ENCODE measurements at places on chromosomes 7 and 10. TPM values are rescaled to one million over a fixed set of nuclear protein-coding genes. Genes with fewer than 3 reads are reported as not detected.

Gene OR2A12
- total RNA-seq, result not detected

Gene VPS37D
- 0.86 TPM for total RNA-seq

Gene ADAM12
- 12.3 TPM for total RNA-seq

Gene IFIT2
- 4.0 TPM for total RNA-seq

Gene RBP3
- not detected for total RNA-seq

Gene HOXA2
- total RNA-seq, result 1.8 TPM

Gene GIMAP8
- total RNA-seq, result 13.6 TPM

Gene CCDC126
- total RNA-seq, result 9.6 TPM

Gene OR9A2
- total RNA-seq, result not detected

Gene CDK14
- 23.5 TPM for total RNA-seq

- DNase-seq, result no peak
These were observed 41.7 kb upstream of the NRF1 start for GRCh38 chr7:129569811-129570215.

GRCh38 chr7:83984076-83984475, 210.5 kb downstream of the SEMA3A start:
- DNase-seq, result no peak

DNA sequence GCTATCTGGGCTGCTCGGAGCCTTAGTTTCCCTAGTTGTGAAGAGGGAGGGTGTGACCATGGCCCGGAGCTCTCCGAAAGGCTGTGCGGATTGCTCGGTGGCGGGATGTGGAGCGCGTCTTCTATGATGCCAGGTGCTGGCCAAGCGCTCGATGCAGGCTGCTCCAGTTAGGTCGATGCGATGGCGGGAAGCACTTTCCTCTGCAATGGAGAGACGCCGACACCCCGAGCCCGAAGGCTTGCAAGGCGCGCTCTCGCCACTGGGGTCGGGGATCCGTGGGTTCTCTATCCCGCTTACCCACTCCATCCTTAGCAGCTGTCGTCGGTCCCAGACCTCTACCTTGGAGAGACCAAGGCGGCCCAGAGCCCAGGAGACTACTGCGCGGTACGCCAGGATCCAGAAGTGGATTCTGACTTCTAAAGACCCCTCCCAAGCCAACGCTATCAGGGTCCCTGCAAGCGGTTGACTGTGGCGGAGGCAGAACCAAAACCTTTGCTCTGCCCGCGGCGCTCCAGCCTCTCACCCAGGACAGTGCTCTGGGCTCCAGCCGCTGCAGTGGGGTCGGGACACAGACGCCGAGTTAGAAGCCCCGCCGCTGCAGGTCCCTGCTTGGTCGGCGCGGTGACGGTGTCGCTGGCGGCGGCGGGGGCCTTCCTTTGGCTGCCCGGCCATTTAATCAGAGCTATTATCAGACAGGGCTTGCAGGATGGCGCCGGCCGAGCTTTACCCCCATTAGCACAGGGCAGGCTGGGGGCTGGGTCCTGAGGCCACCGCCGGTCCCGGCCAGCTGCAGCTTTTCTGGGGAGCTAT, 7.8 kb upstream of the TBX20 start:
- DNase-seq, result no peak

GRCh38 chr7:55148571-55148970, 129.8 kb downstream of the EGFR start:
- DNase-seq, result no peak

DNA sequence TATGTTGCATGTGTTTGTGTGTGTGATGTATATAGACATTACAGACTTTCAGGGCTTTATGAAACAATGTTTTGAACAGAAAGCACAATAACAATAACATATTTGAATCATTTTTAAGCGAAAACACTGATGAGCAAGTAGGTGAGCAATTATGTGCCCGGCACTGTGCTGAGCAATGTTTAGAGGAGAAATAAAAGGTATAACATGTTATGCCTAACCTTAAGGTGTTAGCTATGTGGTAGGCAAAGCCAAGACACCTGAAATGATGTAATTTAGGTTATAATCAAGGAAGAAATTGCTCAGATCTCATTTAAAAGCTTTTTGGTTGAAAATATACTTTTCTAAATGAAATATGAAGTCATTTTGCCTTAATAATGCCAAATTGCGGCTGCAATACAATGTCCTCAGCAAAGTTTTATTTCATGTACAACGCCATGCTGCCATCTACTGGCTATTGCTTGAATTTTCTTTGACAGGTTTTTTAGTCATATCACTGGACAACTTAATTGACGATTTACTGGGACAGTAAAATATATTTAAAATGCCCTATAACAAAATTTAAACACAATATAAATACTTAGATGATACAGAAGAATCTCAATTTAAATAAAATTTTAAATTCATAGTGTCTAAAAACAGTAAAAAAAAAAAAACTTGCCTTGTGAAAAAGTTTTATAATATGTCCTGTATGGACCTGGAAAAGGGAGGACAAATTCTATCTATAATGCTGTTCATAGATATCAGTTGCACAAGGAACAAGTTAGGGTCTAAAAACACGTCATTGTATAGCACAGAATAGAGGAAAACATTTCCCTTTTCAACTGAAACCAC, 131.1 kb upstream of the CDK1 start:
- no peak for DNase-seq

DNA sequence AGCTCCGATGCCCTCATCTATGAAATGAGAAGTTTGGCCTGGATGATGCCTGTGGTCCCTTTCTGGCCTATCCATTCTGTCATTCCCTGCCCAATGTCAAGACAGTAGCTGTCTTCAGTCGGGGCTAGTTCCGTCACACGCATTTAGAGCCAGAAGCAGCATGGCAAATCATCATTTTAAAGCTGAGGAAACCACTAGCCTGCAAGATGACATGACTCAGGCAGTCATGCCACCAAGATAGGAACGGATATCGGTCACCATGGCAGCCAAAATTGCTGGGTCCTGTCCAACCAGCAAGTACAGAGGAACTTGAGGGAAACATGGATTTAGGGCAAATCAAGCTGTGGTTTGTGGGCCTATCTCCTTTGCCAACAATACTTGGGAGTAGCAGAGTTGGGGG, 64.5 kb upstream of the MRLN start:
- DNase-seq, result no peak

DNA sequence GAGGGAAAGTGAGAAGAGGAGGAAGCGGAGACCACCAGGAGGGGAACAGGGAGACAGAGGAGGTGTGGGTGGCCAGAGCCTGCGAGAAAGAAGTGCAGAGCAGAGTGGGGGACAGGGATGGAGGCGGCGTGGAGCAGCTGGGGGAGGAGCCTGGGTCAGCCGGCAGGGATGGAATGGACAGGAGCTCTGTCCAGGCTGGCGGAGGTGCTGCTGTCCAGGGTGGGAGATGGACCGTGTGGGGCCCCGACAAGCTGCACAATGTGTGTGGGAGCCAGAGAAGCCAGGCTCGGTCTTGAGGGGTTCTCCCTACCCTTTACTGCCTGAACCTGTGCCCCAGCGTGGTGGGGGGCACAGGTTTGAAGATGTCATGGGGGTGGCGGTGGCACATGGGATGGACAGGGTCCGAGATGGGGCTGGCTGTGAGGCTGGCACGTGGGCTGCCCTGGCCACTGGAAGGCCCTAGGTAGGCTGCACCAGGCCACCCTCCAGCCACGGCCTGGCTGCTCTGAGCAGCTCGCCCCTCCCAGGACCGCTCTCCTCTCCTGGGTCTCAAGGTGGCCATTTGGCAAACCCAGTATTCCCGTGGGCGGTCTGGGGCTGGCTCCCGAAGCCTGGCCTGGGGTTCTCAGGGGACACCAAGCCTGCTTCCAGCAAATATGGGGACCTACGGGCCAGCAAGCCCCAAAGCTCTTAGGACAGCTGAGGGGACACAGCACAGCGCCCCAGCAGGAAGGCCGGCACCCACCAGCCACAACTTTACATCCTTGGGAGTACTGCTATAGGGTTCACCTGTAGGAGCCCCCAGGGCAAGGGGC, 32.3 kb downstream of the YKT6 start:
- no peak for DNase-seq

GRCh38 chr10:84177541-84178141, 4.0 kb downstream of the GPR15LG start:
- no peak for DNase-seq

GRCh38 chr7:104627516-104627915, 299.1 kb downstream of the LHFPL3 start:
- DNase-seq, result no peak

GRCh38 chr10:89535171-89536012, at the start of gene SLC16A12:
TSS of gene SLC16A12 (minus strand) at chr10:89535594. CDS start at chr10:89462578, 73,016 bp downstream.
- DNase-seq, result no peak

DNA sequence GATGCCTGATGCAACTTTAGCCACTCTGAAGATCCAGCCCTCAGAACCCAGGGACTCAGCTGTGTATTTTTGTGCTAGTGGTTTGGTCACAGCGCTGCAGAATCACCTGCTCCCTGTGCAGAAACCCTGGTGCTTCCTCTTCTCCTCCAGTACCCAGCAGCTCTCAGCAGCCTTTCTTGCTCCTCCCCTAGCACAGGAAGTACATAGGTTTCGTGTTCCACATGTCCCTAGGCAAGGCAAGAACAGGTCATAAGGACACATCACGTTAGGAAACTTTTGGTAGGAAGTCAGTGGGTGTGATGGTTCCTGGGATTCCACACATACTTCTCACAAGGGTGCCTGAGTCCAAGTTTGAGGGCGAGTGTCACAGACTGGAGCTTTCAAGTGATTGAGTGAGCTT, 167.9 kb upstream of the PRSS1 start:
- no peak for DNase-seq

DNA sequence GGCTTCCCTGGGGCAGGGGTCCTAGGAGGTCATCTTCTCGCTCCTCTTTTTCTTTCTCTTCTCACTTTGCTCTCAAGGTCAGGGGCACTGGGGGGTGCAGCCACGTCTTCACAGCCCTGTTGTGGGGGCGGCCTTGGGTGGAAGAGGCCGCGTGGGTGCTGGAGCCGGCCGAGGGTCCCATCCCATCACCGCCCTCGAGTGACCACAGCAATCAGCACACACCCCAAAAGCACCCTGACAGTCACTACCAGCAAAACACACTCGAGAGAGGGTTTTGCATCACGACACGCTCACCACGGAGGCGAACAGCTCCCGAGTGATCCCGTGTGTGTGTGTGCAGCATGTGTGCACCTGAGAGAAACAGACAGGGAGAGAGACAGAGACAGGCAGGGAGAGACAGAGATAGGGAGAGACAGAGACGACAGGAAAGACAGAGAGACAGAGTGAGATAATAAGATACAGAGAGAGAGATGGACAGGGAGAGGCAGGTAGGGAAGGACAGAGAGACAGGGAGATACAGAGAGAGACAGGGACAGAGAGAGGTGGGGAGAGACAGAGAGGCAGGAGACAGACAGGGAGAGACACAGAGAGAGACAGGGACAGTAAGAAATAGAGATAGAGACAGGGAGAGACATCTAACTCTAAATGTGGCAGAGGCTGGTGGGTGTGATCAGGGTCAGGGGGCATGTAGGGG, 100.9 kb downstream of the WDR37 start:
- peak; percentile 33 for DNase-seq

DNA sequence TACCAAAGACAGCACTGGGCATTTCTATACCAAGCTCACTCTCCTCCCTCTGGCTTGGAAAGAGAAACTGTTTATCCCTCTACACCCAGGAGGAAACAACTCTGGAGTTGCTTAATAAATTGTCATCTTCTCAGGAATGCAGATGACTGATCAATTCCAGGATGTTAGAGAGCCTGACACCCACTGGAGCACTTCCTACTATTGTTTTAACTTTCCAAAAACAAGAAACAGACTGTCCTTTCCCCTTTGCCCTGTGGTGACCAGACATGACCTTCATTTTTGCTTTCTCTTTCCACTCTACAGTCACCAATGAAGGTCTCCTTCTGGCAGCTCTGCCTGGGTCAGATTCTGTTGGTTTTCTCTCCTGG, 19.6 kb downstream of the GIMAP4 start:
- no peak for DNase-seq

DNA sequence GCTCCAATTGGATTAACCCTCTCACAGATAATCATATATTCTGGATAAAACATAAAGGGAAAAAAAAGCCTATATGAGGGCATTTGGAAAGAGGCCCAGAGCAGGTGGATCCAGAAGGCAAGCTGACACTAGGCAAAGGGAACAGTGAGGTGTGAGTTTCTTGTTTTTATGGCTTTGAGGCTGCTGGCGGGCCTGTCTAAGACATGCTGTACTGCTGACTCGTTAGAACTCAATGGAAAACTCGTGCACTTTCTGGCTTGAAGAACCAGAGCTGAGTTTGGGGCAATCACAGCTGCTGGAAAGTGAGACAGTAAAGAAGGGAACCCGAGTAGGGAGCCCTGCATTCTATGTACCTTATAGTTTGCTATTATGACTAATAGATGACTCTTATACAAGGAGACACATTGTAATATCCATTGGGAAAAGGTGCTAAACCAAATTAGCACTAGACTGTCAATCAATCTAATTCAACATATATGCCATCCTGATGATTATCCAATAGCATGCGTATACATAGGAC, 637.1 kb downstream of the GATA3 start:
- no peak for DNase-seq

DNA sequence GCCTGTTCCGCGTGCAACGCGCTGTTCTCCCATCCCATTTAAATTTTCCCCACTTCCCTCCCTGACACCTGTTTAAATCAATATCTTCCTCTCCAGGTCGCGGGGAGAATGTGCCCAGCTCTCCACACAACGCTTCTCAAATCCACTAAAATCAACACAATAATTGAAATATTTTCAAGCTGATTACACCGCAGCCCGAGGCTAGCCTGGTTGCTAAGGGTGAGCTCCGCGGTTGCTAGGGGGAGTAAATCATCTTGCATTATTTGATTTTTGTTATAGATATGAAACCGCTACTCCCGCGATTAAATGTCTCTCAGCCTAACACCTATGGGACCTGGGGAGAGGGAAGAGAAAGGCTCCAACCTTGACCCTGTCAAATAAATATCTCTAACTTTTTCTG, 36.2 kb downstream of the UNCX start:
- DNase-seq, result no peak

DNA sequence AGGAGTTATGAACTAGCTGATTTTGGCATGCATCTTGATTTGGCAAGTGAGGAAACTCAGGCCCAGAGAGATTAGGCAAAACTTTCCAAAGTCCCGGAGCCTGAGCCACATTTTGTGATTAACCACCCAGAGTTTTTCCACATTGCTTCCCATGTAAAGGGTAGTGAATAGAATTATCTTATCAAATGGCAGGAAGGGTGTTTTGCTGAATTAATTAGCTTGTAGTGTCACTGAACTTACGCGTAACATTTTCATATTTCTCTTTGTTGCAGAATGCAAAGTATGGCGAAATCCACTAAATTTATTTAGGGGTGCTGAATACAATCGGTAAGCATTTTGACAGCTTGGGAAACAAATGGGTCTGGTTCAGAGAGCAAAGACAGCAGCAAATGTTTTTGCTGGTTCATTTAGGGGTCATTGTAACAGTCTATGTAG, 176.2 kb downstream of the ST7 start:
- DNase-seq, result no peak

- DNase-seq, result no peak
These were observed 11.3 kb downstream of the COL26A1 start for GRCh38 chr7:101373812-101374614.
